ENCODE measurements at places on chromosomes 11 and 22.

GRCh38 chr22:45172881-45173585 is 9.3 kb downstream of the NUP50 start:
- no peak for DNase-seq

DNA sequence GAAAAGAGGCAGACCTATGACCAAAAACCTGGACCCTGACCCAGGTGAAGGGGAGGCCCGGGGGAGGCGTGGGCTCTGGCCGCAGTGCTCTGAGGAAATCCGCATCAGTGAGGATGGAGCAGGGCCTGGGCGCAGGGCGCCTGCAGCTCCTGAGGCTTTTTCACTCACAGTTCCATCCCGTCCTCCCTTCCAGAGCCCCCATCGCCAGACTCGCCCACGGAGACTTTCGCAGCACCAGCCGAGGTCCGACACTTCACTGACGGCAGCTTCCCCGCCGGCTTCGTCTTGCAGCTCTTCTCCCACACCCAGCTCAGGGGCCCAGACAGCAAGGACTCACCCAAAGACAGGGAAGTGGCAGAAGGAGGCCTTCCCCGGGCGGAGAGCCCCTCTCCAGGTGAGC is 5.4 kb downstream of the SPINDOC start:
- no peak for DNase-seq

DNA sequence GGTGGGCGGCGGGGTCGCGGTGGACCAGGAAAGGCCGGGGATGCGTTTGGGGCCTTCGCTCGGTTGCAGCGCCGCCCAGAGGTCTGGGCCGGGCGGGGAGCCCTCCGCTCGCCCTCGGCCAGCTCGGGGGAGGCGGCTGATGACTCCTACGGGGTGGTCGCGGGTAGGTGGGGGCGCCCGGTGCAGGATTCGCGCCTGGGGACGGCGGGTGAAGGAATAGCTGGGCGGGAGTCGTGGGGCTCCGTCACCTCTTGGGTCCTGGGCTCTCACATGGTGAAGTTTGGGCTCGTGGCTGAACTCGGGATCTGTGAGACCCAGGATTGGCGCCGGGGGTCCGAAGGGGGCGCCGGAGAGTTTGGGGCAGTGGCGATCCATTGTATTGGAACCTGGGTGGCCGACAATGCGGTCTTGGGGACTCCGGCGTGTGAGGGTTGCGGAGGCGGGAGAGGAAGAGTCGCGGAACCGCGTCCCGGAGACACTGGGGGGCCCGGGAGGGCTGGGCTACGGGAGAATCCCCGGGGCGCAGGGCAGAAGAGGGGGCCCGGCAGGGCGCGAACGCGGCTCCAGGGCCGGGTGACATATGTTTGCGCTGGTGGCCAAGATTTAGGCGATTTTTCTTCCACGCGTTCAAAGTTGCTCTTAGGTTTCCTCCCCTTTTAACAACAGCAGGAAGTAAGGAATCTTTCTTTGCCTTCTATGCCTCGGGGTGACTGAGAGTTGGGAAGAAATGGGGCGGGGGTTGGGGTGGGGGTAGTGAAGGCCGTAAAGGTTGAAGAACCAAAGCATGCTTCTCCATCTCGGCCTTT is 935 bp downstream of the QSER1 start:
- DNase-seq: peak; percentile 61

- no peak for DNase-seq
Observed at GRCh38 chr11:62171261-62171723, 18.7 kb upstream of the SCGB1D1 start.

- no peak for DNase-seq
Observed at GRCh38 chr11:117814204-117814765, 10.3 kb downstream of the FXYD2 start.

DNA sequence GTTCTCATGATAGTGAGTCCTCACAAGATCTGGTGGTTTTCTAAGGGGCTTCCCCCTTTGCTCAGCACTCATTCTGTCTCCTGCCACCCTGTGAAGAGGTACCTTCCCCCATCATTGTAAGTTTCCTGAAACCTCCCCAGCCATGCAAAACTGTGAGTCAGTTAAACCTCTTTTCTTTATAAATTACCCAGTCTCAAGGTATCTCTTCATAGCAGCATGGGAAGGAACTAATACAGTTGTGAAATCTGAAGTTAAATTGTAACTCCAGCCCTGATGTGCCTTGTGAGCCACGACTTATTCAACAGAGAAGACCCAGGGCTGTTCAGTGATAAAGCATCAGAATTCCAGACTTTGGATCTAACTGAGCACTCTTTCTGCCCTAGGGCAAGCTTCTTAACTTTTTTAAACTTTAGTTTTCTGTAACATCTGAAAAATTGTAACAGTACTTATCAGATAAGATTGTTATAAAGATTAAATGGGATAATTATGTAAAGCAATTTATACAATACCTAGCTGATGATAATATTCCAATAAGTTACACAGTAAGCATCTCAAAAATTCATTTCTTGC is 220.0 kb downstream of the TRPC6 start:
- DNase-seq: no peak

DNA sequence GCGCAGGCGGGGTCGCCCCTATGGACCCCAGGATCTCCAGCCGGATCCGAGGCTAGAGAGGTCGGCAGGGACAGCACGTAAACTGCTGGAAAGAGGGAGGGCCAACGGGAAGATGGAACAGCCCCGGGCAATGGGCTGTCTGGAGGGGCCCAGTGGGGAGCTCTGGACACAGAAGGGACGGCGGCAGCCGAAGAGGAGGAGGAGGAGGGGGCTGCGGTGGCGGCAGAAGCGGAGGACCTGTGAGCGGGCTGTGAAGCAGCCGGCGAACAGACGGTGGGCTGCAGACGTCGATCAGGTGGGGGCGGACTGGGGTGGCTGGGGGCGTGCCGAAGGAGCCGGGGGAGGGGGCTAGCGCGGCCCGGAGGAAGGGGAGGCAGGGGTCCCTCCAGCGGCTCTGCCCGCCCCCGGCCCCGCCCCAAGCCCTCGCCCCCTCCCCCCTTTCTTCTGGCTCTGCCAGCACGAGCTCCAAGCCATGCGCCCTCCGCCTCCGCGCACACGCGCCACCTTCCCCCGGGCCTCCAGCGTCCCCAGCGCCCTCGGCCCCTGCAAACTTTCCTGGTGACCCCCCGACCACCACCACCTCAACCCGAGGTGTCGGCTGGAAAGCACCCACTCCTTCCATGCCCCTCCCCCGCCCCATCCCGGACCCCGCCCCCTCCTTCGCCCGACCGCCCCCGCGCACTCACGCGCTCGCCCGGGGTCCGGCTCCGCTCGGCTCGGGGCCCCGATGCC is 432 bp downstream of the TNKS1BP1 start:
- no peak for DNase-seq

DNA sequence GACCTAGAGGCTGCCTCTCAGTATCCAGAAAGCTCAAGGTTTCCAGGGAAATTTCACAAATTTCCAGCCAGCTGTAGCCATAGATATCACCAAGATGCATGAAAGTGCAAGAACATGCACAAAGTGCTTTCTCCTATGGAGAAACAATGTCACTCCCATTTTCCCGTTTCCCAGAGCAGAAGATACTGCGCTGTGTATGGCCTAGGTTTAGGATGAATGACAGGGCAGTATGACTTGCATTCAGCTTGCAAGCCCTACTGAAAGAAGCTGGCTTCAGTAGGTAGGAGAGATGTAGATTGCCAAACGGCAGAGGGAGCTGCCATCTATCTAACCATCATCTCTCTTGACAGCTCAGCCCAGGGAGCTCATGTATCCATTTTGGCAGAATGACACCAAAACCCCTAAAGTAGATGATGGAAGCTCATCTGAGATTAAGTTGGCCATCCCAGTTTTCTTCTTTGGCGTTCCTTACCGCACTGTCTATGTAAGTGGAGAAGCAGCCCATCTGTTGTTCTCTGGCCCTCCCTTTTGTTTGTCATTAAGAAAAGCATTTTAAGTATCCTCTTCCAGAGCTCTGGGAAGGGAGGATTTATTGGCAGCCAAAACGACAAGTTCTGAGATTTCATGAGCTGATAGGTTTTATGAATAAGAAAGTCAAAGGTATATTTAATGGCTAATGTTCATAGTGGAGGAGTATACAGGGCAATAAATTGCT is 4.6 kb downstream of the TECTA start:
- no peak for DNase-seq

GRCh38 chr11:74699615-74700396 is 31.4 kb downstream of the CHRDL2 start:
- DNase-seq: no peak

GRCh38 chr11:12453243-12453642 is 75.9 kb downstream of the PARVA start:
- DNase-seq: no peak

- no peak for DNase-seq
Observed at GRCh38 chr11:47611348-47611794, 17.2 kb upstream of the C1QTNF4 start.

Data from activated naive CD4-positive, alpha-beta T cell treated with anti-CD3 and anti-CD28 coated beads, Interleukin-2, amount 50 U/mL, for 72 hours (primary cell).